ENCODE measurements at places on chromosomes 6 and 20. TPM values are rescaled to one million over a fixed set of nuclear protein-coding genes. Genes with fewer than 3 reads are reported as not detected.

The SEMG1 gene
- not detected for total RNA-seq

- H3K27me3 ChIP-seq: no peaks in the 10 kb centered on the region
- no peak overlapping the region for H3K27ac ChIP-seq
- no peak for DNase-seq
- H3K36me3 ChIP-seq: no peaks in the 10 kb centered on the region
These were observed 77.7 kb upstream of the SLC22A23 start for GRCh38 chr6:3534599-3534998.

DNA sequence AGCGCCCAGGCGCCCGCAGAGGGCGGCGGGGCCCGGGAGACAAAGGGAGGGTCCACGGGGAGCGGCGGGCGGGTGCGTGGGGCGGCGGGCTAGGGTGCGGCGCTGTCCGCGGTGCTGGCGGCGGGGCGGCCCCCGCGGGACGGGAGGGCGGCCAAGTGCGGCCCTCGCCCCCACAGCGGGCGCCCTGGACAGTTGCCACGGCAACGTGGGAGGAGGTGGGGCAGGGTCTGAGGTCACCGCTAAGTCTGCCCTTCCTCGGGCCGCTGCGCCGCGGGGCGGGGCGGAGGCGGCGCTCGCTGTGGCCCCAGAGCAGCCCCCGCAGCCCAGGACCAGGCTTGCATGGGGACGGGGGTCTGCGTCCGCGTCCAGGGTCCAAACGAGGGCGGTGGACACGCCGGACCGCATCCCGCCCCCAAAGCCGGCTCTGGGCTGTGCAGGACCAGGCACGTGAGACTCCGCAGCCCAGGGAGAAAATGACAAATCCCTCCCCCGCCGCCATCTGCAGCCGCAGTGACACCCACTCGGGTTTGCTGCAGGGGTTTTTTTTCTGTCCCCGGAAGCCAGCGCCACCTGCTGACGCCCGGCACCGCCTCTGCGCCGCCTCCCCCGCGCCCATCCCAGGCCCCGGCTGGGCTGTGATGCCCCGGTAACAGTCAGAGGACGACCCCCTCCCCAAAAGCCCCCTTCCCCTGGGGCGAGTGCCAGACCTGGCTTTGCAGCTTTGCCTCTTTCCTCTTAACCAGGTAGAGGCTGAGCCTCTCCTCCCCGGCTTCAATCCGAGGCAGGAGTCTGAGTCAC is 36.8 kb downstream of the YTHDF1 start:
- DNase-seq: peak; percentile 83
- H3K27me3 ChIP-seq: peaks cover 38% of the 10 kb centered on the region
- H3K36me3 ChIP-seq: no peaks in the 10 kb centered on the region
- H3K4me1 ChIP-seq: peaks cover 12% of the 10 kb centered on the region
- H3K4me3 ChIP-seq: no peak overlapping the region

The C20orf173 gene
- total RNA-seq: not detected

GRCh38 chr20:30412972-30413371 is 844.5 kb upstream of the DEFB115 start:
- no peaks in the 10 kb centered on the region for H3K27me3 ChIP-seq
- no peak for DNase-seq
- H3K4me1 ChIP-seq: no peaks in the 10 kb centered on the region

GRCh38 chr6:105794239-105794638 is 291.9 kb upstream of the PRDM1 start:
- peaks cover 38% of the 10 kb centered on the region for H3K4me1 ChIP-seq
- DNase-seq: no peak
- H3K27me3 ChIP-seq: no peaks in the 10 kb centered on the region
- no peak overlapping the region for H3K27ac ChIP-seq

GRCh38 chr6:85482206-85482904 is 32.5 kb downstream of the NT5E start:
- H3K4me3 ChIP-seq: no peak overlapping the region
- no peak for DNase-seq
- peak overlapping the region; percentile 36 for H3K27ac ChIP-seq
- no peaks in the 10 kb centered on the region for H3K36me3 ChIP-seq

DNA sequence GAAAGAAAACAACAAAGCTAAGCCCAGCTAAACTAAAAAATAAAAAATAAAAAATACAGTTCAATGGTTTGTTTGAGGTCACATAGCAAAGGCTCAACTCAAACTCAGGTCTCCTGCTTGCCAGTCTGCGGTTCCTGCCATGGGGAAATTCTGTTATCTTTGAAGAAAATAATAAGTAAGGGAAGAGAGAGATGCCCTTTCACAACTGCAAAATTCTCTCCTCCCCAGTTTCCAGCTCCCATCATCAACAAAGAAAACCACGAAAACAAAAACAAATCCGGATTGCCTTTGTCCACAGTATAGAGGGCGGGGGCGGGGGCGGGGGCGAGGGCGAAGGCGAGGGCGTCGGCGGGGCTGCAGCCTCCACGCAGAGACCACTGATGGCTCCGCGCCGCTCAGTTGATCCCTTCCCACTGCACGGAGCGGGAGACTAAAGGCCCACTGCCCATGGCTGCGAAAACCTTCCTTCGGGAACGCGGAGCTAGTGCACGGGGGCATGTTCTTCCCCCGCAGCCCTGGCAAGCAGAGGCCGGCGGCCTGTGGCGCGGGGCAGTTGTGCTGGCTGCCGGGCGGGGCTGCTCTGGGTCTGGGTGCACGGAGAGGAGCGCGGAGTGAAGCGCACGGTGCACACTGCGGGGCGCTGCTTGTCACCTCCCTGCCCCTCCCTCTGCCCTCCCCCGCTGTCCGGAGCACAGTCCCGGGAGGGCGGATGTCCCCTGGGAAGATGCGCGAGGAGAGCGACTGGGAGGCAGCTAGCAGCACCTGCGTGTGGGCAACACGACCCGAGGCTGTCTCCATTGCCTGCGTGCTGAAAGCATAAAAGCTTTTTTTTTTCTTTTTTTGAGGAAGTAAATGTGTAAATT is 54.1 kb upstream of the TPD52L1 start:
- H3K36me3 ChIP-seq: no peaks in the 10 kb centered on the region
- peak; percentile 27 for DNase-seq
- H3K27ac ChIP-seq: no peak overlapping the region
- H3K27me3 ChIP-seq: peaks cover 19% of the 10 kb centered on the region
- no peaks in the 10 kb centered on the region for H3K4me1 ChIP-seq

- no peak overlapping the region for H3K27ac ChIP-seq
- H3K36me3 ChIP-seq: peaks cover 5% of the 10 kb centered on the region
- no peaks in the 10 kb centered on the region for H3K27me3 ChIP-seq
- DNase-seq: no peak
These were observed 4.0 kb downstream of the TNFRSF6B start for GRCh38 chr20:63700199-63701050.

- H3K4me1 ChIP-seq: no peaks in the 10 kb centered on the region
- no peak overlapping the region for H3K4me3 ChIP-seq
- H3K27ac ChIP-seq: no peak overlapping the region
- peak; percentile 41 for DNase-seq
- peaks cover 7% of the 10 kb centered on the region for H3K36me3 ChIP-seq
These were observed 62.8 kb upstream of the FOXO3 start for GRCh38 chr6:108497883-108498282.

- no peaks in the 10 kb centered on the region for H3K27me3 ChIP-seq
- peaks cover 40% of the 10 kb centered on the region for H3K36me3 ChIP-seq
- no peak overlapping the region for H3K4me3 ChIP-seq
These were observed 193.1 kb upstream of the SHLD1 start for GRCh38 chr20:5557123-5557522.

- no peak overlapping the region for H3K27ac ChIP-seq
- peak; percentile 80 for DNase-seq
- H3K4me3 ChIP-seq: no peak overlapping the region
- peaks cover 30% of the 10 kb centered on the region for H3K36me3 ChIP-seq
- H3K4me1 ChIP-seq: peaks cover 15% of the 10 kb centered on the region
These were observed 9.2 kb downstream of the ITPA start for GRCh38 chr20:3218307-3218988.

The NELFCD gene
- total RNA-seq: 120 TPM

DNA sequence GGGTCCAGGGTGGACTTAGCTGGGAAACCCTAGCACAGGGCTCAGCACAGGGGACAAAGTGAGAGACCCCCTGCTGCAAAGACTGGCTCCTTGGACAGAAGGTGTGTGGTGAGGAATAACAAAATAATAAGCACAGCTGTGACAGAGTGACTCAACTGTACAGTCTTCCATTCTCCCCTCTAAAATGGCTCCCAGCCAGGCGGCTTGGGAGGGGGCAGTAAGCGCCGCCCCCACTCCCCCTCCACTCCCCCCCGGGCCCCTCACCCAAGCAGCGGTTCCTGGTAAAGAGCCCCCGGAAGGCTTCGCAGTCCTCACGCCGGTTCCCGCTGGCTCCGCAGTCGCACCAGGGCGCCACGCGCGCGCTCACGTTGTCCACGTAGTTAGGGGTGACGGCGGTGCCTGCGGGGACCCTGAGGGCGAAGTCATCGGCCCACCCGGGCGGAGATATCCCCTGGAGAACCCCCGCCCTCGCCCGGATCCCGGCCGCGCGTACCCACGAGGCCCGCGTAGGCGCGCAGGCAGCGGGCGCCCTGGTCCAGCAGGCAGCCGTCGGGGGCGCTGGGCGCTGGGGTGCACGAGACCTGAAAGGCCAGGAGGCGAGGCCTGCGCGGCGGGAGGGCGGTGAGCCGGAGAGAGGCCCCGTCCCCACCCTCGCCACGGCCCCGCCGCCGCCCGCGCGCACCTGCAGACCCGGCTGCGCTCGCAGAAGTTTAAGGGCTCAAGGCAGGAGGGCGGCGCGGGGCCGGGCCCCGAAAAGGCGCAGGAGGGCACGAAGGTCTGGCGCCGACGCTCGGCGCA is 2.7 kb downstream of the GFRA4 start:
- DNase-seq: no peak
- H3K4me3 ChIP-seq: no peak overlapping the region
- no peaks in the 10 kb centered on the region for H3K36me3 ChIP-seq
- H3K27me3 ChIP-seq: peaks cover 40% of the 10 kb centered on the region
- peaks cover 15% of the 10 kb centered on the region for H3K4me1 ChIP-seq

The IL20RA gene
- not detected for total RNA-seq

The ACSS1 gene
- total RNA-seq: 17.5 TPM

The SLC22A3 gene
- total RNA-seq: not detected

DNA sequence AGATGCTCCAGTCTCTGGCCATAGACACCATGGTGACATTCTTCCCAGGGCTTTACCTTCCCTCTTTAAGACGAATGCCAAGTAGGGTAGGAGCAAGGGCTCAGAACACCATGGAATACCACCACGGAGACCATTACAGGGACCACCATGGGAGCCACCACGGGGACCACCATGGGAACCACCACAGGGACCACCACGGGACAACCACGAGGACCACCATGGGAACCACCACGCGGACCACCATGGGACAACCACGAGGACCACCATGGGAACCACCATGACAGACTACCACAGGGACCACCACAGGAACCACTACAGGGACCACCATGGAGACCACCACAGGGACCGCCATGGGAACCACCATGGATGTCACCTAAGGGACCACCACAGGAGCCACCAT is 66.9 kb upstream of the MPC1 start:
- DNase-seq: no peak
- no peak overlapping the region for H3K27ac ChIP-seq
- H3K4me1 ChIP-seq: no peaks in the 10 kb centered on the region
- no peaks in the 10 kb centered on the region for H3K27me3 ChIP-seq

The OXT gene
- total RNA-seq: not detected

GRCh38 chr6:33163540-33163939 is 28.7 kb downstream of the COL11A2 start:
- no peaks in the 10 kb centered on the region for H3K36me3 ChIP-seq
- H3K4me3 ChIP-seq: no peak overlapping the region
- no peak overlapping the region for H3K27ac ChIP-seq
- H3K4me1 ChIP-seq: peaks cover 12% of the 10 kb centered on the region
- H3K27me3 ChIP-seq: peaks cover 1% of the 10 kb centered on the region
- DNase-seq: no peak

DNA sequence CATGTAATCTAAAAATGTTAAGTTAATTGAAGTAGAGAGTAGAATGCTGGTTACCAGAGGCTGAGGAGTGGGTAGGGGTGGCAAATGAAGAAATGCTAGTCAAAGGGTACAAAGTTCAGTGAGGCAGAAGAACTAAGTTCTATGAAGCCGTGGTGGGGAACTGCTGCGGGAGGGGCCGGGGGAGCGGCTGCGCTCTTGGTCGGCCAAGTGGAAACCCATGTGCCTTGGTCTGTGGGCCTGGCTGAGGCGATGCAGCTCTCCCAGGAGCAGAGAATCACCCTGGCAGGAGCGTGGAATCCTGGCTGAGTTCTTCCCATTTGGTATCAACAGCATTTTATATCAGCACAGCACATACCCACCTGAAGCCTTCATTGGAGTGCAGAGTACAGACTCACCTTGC is 22.3 kb downstream of the TTLL2 start:
- H3K4me1 ChIP-seq: peaks cover 19% of the 10 kb centered on the region
- H3K4me3 ChIP-seq: no peak overlapping the region
- peaks cover 2% of the 10 kb centered on the region for H3K36me3 ChIP-seq
- no peak overlapping the region for H3K27ac ChIP-seq
- peaks cover 23% of the 10 kb centered on the region for H3K27me3 ChIP-seq
- DNase-seq: no peak

The GINS1 gene
- 35.9 TPM for total RNA-seq

The CALHM4 gene
- total RNA-seq: not detected

DNA sequence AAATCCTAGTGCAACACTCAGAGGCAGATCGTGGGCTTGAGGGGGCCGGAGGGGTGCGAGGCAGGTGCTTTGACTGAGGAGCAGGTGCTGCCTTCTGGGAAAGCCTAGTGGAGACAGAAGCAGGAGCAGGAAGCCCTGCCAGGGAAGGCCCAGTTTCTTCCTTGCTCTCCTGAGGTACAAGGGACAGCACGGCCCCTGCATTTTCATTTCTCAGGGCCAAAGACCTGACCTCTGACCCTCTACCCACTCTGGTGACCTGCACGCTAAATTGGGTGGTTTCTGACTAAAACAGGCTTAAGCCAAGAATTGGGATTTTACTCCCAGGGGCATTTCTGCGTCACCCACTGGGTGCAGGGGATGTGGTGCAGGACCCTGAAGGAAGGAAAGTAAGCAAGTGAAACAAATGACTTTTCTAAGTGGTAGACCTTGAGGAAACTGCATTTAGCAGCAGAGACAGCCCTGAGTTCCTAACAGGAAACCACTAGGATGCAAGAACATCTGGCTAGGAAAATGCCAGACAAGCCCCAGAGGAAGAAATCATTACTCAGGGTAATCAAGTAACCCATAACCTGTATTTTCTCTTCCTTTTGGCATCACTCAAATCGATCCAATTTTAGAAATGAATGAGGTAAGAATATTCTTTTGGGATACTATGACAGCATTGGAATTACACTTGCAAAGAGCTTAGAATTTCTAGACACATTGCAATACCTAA is 141.7 kb downstream of the CD164 start:
- H3K27me3 ChIP-seq: no peaks in the 10 kb centered on the region
- H3K36me3 ChIP-seq: no peaks in the 10 kb centered on the region
- H3K4me1 ChIP-seq: peaks cover 20% of the 10 kb centered on the region
- no peak for DNase-seq

GRCh38 chr6:34062815-34063214 is 83.1 kb downstream of the GRM4 start:
- no peak overlapping the region for H3K4me3 ChIP-seq
- H3K27me3 ChIP-seq: peaks cover 4% of the 10 kb centered on the region
- H3K36me3 ChIP-seq: no peaks in the 10 kb centered on the region
- H3K27ac ChIP-seq: no peak overlapping the region
- no peak for DNase-seq
